ENCODE measurements at places on chromosomes 1 and 21. TPM values are rescaled to one million over a fixed set of nuclear protein-coding genes. Genes with fewer than 3 reads are reported as not detected.
A peak's percentile ranks its signal among the peaks of the same experiment; 100 is the strongest.

GRCh38 chr1:170881268-170882265 is 53.8 kb upstream of the MROH9 start:
- peak; percentile 71 for DNase-seq

DNA sequence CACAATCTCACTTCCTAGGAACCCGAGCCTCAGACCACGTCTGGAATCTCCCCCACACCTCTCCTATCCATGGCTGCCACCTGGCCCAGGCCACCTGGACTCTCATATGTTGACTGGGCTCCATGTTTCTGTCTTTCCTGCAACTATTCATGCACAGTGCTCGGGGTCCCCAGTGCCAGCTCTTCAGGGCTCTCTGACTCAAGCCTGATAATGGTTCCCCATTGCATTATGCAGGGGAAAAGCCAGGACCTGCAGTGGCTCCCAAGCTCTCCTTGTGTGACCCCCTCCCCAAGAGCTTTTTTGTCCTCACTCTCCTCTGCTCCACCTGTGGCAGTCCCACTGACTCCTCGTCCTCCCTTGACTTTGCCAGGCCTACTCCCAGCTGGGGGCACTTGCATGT is 417.6 kb downstream of the NPHP4 start:
- no peak for DNase-seq

The EVI5 gene
- total RNA-seq, result 16.9 TPM

The OVAAL gene
- 4.1 TPM for total RNA-seq

DNA sequence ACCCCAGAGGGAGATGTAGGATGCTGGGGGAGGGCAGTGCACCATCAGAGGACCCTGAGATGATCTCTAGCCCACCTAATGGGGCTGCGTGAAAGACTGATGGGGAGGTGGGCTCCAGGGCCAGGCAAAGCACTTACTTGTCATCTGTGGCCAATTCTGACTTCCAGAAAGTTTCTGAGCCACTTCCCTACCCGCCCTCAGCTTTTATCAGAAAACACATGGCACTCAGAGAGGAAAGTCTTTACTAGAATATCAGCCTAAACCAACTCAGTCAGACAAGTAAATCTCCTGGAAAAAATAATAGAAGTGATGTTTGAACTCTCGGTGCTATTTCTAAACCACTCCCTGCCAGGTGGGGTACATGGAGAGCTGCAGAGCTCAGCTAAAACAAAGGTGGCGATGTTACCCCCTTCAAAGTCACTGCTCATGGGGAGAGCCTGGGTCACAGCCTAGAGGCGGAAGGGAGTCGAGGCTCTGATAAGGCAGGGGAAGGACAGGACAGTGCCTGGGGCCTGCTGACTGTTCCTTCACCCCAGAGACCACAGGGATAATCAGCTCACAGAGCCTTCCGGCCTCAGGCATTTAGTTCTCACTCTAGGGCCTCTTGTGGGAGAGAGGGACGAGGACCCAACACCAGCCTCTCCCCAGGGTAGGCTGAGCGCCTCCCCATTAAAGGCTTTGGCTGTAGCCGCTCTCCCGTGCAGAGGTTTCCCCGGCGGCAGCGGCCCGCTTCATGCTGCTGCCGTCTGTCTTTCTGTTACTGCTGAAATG is 14.2 kb downstream of the SMIM12 start:
- no peak for DNase-seq

Data from myocyte (in vitro differentiated cells).